ENCODE measurements at places on chromosomes 12 and 14. TPM values are rescaled to one million over a fixed set of nuclear protein-coding genes. Genes with fewer than 3 reads are reported as not detected.

SPRING1 gene
- total RNA-seq = 92.7 TPM

ABCD2 gene
- 1.1 TPM for total RNA-seq

CD4 gene
- total RNA-seq = 83.7 TPM

CELA1 gene
- not detected for total RNA-seq

MYF6 gene
- total RNA-seq = not detected

KLHL28 gene
- 14.6 TPM for total RNA-seq

Measured in lung (tissue), 17 donors.